ENCODE measurements at places on chromosomes 6 and 20.

DNA sequence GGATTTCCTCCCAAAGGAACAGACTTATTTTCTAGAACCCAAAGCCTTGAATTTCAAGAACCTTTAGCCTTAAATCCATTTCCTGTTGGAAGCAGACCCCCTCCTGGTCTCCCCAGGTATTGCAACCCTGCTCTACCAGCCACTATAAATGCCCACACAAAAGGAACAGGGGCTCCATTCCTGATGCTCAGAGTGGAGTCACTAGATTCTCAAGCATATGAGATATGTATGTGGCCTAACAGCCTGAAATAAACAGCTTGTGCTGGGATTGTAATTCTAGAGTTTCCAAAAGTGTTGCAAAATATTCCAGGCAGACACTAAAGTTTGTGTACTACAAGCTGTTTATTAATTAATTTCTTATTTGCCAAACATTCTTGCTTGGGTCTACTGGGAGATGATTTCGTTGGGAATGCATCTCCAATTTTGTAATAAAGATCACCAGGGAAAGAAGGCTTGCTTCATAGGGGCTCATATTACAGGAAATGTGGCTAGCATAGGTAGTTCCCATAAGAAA lies 44.8 kb downstream of the RIPOR3 start:
- DNase-seq: no peak

DNA sequence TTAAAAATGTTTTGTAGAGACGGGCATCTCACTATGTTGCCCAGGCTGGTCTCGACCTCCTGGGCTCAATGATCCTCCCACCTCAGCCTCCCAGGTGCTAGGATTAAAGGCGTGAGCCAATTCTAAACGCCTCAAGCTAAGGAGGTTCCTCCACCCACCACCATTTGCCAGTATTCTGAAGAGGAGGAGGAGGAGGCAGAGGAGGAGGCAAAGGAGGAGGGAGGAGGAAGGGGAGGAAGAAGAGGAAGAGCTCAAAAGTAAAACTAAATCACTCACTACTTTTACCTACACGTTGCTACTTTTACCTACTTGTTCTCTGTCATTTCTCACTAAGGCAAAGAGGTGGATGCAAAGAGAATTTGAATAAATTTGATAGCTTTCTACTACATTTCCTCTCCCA lies 63.6 kb upstream of the ARID1B start:
- DNase-seq: no peak

DNA sequence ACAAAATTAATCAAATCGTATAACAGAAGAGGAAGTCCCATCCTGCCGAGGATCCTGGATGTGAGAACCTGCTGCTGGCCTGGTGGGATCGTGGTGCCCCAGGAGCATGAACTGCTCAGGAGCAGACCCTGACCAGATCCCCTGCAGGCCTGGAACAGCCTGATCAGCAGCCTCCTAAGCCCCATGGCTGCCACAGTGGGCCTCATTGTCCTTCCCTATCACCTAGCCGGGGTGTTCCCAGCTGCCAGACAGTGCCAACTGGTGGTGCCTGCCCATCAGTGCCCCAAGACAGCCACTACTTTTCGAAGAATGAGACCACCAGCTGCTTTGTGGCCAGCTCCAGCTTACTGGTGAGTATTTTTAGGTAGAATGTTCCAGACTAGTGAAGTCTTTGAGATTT lies 19.6 kb upstream of the MAS1L start:
- no peak for DNase-seq

- DNase-seq: no peak
Observed at GRCh38 chr6:116405652-116406356, 35.1 kb downstream of the DSE start.

GRCh38 chr20:14407336-14407735 lies 69.9 kb upstream of the FLRT3 start:
- DNase-seq: no peak

- no peak for DNase-seq
Observed at GRCh38 chr6:66376001-66376400, 669.0 kb upstream of the EYS start.

DNA sequence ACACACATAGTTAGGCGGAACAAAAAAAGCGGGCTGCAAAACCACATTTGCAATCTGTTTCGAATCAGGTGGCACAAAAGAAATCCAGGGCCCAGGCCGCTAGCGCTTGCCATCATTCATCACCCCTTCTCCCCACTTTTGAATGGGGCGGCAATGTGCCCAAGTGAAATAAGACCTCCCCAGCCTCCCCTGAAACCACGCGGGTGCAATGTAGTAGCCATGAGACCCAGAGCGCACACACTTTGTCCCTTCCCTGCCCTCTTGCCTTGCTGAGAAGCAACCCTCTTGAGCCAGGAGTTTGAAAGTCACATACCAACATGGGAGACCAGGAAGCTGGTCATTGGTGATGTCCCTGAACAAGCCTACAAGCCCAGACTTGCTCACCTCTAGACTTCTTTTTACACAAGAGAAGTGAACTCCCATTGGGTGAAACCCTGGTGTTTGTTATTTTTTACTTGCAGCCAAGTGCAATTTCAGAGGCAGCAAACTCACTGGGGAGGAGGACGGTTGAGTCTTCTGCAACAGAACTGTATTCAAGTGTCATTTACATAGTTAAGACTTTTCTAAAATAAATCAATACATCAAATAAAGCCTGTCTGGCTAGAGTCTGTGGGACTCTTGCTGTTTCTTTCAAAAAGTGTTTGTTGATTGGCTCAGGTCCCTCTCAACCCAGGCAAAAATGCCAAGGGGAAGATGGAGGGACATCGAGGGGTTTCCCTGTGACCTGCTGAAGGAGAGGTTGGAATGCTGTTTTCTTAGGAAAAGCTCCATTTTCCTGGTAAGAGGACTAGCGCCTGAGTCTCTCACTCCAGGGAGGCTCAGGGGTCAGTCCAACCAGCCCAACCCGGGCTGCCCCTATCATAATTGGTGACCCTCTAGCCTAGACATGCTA lies 138.1 kb upstream of the PTPN1 start:
- no peak for DNase-seq

- DNase-seq: no peak
Observed at GRCh38 chr6:50025258-50025657, 3.5 kb upstream of the DEFB110 start.

DNA sequence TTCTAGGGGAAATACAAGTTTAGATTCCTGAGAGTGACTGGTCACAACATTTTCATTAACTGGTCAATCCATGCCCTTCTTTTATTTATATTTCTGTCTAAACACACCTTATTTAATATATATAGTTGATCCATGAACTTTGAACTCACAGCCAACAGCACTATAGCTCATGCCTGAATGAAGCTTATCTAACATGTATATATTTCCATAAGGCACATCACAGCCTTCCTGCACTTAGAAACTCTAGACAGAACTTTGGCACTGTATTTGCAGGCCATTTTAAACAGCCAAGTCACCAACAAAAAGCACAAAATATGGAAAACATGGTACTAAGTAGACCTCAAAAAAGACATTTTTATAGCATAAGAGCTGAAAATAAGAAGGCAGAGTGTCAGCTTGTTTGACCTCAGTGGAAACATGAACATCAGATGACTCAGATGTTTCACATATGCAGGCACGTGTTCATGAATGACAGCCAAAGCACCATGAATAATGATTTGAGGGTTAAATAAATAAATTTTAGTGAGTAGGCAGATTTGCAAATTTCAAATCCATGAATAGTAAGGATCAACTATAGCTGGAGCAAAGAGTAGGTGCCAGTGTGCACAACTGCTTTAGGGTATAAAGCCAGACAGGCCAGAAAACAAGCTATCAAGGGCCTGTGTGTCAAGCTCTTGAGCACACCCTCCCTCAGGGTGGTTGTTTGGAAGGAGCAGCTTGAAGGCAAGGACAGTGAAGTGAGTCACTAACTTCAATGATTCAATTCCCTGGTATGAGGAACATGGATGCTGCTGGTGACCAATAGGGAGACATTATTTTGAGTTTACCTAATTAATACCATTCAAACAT lies 88.9 kb upstream of the NT5E start:
- no peak for DNase-seq

GRCh38 chr20:54525916-54526590 lies 50.7 kb downstream of the DOK5 start:
- DNase-seq: no peak

- no peak for DNase-seq
Observed at GRCh38 chr6:144139817-144140216, 10.5 kb upstream of the STX11 start.

GRCh38 chr6:123333000-123333756 lies 303.6 kb downstream of the TRDN start:
- no peak for DNase-seq

DNA sequence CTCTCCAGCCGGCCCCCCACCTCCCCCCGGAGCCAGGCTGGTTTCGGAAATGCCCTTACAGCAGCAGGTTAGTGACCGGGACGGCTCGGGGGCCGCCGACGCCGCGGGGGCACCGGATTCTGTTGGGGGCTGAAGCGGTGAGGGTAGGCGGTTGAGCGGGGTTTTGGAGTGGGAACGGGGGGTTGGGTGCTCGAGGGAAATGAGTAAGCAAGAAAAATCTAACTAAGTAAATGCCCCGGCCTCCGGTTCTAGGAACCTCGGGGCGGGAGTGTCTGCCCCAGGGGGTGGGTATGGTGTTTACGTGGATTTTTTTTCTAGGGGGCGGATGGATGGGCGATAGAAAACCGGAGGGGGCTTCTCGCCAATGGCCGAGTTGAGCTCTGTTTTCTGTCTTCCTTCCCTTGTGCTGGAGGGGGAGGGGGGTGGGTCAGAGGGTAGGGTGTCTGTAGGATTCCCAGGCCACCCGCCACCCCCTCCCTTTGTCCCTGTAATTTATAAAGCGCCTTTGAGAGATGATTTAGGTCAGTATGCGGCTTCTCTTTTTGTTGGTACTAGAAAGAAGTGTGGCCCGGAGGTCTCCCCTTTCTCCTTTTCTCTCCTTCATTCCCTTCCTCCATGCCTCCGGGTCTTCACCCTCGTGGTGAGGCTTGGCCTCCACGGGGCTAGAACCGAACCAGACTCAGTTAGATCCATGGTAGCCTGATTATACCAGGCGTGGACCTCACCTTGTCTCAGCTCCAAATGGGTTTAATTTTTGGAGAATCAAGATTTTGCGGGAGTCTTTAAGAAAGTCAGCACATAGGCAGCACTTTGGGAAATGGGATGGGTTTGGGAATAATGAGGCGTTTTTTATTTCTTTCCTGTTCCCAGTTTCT lies 2.3 kb downstream of the E2F3 start:
- peak; percentile 37 for DNase-seq

DNA sequence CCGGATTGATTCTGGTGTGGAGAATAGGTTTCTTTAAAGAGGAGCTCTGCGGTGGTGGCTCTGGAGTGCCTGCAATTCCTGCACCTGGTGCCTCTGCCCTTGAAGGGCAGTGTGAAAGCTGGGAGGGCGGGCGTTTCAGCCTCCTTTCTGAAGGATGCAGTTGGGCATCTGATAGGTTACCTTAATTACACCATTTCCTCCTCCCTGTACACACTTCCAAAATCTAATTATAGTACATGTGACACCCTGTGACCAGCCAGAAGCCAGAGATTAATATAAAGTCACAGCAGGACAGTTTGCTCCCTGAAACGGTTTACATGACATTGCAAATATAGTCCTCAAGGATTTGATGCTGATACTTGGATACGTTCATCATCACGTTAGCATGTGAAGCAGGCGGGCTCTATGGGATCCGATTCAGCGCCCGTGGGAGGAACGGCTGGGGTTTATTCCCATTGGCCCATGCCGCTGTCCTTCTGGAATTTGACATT lies 548.2 kb downstream of the QKI start:
- DNase-seq: no peak

GRCh38 chr6:4714961-4715501 lies 61.2 kb upstream of the CDYL start:
- DNase-seq: no peak
